ENCODE measurements at places on chromosomes 2 and 18.

- no peak for DNase-seq
These were observed 22.0 kb downstream of the TGFBRAP1 start for GRCh38 chr2:105307550-105307949.

DNA sequence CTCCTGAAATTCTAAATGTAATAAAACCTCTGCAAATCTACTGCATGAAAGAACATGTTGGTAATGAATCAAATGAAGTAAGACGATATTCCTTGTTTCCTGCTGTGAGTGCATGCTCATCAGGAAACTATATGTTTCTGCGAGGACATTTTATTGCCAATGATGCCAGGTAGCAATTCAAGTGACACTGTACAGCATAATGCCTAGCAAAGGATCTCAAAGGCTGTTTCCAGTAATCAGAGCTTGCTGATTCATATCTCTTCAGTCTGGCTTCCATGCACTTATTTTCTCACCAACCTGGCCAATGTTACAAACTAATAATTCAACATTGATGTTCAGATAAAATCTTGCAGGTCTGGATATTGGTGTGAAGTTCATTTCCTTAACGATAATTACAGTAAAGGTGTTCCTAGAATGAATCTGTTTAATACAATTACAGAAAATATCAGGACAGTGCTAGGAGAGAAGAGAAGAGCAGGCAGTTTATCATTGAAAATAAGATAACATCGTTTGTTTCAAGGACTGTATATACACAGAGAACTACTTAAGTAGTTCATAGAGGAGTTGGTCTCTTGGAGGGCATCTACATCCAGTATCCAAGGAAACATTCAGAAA, 568.5 kb upstream of the SOX11 start:
- no peak for DNase-seq

DNA sequence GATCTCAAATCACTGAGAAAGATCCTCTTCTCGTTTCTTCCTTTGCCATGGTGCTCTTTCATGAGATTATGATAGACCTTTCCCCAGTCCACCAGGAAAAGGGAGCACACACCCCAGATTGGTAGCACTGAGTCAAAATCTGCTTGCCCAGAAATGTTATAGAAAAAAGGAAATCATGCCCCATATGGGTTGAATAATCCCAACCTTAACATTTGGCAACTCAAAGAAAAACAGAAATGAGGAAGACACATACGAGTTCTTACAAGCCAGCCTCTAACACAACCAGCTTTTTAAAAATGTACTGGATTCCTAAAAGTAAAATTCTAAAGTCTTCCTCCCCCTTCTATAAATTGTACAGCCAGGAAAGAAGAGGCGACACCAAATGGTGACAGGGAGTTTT, 103.0 kb downstream of the ANKRD44 start:
- DNase-seq: no peak

GRCh38 chr2:58569475-58570185, 328.5 kb upstream of the FANCL start:
- no peak for DNase-seq

GRCh38 chr2:42010743-42011298, 37.0 kb upstream of the PKDCC start:
- no peak for DNase-seq

DNA sequence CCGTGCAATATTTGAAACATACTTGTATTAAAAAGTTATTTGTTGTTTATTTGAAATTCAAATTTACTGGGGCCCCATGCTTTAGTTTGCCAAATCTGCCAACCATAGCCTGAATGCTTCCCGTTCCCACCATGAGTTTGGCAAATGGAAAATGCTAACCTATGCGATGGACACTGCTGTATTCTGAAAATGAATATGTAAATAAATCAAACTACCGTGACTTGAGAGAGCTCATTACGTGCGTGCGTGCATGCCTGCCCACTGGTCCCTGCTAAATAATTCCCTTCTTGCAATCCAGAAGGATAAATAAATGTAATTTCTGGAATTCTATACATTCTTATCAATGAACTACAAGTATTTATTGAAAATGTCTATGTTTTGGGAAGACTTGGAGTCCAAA, 3.2 kb downstream of the BOD1L2 start:
- DNase-seq: no peak

GRCh38 chr2:237154082-237154638, 68.5 kb downstream of the COPS8 start:
- DNase-seq: peak; percentile 39

DNA sequence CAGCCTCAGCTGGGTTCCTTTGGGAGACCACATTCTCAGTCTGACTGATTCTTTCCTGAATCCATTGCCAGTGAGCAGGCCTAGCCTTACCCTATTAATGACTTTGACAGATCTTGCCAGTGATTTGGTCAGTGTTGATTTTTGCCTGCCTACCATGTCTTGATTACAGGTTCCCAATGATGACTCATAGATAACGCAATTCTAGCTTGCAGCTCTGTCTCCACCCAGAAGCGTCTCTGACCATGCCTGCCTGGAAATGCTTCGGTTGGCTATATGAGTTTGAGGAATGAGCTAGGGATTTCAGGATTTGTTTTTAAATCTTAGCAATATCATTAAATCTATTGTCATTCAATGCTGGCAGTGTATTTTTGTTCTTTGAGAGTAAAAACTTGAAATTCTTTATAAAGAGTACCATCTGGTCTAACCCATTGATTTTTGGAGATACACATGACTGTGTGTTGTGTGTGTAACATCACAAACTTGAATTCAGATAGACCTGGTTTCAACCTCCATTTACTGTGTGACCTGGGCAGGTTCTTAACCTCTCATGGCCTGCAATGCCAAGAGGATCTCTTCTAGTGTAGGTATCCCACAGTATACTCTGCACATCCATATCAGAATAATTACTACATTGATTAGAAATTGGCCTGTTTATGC, 57.0 kb downstream of the CCDC150 start:
- no peak for DNase-seq

DNA sequence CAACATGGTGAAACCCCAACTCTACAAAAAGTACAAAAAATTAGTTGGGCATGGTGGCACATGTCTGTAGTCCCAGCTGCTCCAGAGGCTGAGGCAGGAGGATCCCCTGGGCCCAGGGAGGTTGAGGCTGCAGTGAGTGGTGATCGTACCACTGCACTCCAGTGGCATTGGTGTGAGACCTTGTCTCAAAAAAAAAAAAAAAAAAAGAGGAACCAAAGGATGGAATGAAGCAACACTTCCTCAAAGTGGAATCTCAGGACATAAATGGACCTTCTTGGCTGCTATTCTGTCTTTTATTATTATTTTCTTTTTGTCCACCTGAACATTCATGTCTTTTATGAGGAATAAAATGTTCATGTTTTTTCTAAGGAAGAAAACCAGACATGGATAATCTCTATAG, 13.7 kb downstream of the GEMIN6 start:
- no peak for DNase-seq

DNA sequence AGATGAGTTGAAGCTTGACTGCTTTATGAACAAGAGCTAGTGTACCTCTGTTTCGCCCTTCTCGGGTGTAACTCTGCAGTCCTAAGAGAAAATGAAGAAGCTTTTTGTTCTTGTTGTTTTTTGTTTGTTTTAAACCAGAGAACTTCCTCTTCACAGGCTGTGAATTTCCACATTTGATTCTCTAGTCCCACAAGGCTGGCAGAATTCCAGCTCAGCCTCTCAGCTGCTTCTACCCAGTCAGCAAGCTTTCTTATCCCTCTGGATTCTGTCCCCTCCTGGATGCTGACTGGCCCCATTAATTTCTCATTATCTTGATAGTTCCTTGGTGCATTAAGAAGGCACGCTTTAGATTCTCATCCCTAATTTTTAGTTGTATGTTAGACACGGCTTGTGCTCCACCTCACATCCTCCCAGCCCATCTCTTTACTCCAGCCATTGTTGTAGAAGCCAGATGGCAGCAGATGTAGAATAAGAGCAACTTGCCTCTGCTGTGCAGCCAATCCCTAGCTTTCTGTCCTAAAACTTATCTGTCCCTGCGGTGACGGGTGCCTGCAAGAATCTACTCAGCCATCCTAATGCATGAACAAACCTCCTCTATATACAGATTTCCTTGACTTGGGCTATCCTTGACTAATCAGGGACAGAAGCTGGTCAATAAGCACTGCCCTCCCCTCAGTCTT, 12.3 kb upstream of the RESP18 start:
- DNase-seq: no peak

DNA sequence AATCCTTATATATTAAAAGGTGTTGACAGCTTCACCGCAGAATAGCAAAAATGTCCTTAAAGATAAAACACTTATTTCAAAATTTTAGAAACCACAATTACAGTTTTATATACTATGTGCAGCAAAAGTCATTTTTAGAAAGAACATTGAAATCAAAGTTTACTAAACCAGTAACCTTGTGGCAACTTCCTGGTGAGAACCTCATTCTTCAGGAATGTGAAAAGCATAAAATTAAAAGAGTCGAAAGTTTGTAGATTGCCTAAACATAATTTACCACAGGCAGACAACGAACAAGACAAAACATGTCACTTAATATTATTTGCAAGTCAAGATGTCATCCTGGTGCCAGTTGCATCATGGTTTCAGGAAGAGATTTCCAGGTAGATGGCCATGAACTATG, 108.3 kb upstream of the NRP2 start:
- no peak for DNase-seq

DNA sequence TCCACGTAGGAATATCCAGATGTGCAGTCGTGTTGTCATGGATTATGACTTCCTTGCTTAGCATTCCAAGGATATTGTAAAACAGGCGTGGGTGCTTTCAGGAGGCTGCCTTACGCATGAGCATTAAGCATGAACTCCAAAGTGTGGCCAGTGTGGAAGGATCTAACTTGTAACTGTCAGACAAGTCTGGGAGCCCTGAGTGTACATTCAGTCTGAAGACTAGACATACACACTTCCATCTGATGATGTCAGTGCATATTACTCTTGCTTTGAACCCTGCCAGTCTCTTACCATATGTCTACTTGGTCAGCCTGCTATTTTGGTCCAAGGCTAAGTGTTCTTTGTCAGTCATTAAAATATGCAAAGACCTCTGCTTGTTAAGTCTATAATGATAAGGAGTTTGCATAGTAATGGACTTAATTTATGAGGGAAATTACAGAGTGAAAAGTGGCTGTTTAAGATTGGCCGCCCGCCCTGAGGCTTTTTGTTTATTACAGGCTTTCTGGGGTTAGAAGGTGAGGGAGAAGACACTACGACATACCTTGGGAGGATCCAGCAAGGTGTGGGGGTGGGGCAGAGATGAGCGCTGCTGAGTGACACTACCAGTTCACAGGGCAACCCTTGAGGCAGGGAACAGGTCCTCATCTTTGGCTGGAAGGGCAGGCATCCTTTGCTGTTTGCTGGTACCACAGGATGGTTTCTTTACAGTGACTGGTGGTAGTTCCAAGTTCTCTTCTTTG, 48.3 kb downstream of the CABLES1 start:
- no peak for DNase-seq

DNA sequence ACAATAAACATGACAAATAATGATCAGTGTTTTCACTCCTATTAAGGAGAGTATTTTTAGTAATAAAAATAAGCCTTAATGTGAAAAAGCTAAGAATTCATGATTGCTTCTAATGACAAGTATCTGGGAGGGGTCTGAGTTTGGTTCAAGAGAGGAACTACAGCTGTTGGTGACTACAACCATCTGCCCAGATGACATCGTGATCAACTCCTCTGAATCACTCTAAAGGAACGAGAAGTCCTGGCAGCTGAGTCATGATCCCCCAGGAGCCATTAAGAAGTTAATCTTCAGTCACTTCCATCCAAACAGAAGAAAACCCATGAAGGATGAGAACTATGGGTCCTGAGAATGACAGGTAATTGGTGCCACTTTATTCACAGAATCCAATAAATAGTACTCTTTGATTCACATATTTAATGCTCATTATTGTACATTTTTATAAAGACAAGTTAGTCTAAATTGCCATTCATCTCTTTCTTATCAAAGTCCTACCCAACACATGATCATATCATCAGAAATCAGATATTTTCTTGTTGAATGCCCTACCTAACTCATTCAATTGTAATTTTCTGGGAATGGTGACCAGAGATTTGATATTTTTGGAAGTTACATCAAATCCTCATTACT, 6.8 kb downstream of the TFPI start:
- DNase-seq: no peak

- no peak for DNase-seq
These were observed 72.6 kb downstream of the ALK start for GRCh38 chr2:29848566-29849310.

DNA sequence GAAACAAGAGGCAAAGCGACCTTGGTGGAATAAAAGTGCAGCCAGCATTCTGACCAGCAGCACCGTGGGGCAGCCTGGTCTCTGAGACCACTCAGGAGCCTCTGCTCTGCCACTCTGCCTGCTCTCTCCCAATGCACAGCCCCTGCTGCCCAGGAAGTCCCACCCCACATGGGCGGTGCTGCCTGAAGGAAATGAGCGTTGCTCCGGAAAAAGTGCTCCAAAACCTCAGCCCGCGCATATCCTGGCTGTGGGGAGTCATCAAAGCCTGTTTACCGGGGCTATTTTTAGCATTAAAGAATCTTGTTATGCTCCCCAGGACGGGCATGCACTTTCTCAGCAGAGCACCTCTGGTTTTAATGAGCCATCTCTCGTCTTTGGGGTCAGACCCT, 54.5 kb downstream of the EPAS1 start:
- no peak for DNase-seq

DNA sequence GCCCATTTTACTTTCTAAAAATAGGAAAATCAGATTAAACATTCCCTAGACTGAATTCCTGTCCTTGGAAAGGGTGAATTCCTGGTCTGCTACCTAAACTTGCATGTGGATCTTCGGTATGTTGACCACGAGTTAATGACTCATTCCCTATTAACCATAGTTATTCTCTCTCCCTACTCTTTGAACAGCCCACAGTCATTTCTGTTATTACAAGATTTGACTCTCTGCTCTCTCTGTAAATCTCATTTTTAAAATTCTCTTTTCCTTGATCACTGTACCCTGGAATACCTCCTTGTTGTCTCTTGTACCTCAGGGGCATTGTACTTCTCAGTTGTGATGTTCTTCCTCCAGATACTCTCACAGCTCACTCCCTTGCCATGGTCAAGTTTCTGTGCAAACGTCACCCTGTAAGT, 92.0 kb upstream of the GULP1 start:
- no peak for DNase-seq

GRCh38 chr2:230669386-230669950, 43.2 kb upstream of the CAB39 start:
- DNase-seq: no peak

GRCh38 chr2:28702415-28702861, 49.2 kb upstream of the PPP1CB start:
- no peak for DNase-seq

- DNase-seq: no peak
These were observed 3.0 kb upstream of the GLI2 start for GRCh38 chr2:120732506-120733237.

GRCh38 chr2:112644933-112645309, 818 bp upstream of the SLC20A1 start:
- DNase-seq: no peak

- DNase-seq: no peak
These were observed 45.8 kb downstream of the PTPN2 start for GRCh38 chr18:12838178-12838634.

- no peak for DNase-seq
These were observed 8.1 kb upstream of the MTERF4 start for GRCh38 chr2:241110089-241110606.

GRCh38 chr18:73283788-73284187, 416.0 kb upstream of the NETO1 start:
- no peak for DNase-seq
